ENCODE measurements at places on chromosomes 2 and 18.

DNA sequence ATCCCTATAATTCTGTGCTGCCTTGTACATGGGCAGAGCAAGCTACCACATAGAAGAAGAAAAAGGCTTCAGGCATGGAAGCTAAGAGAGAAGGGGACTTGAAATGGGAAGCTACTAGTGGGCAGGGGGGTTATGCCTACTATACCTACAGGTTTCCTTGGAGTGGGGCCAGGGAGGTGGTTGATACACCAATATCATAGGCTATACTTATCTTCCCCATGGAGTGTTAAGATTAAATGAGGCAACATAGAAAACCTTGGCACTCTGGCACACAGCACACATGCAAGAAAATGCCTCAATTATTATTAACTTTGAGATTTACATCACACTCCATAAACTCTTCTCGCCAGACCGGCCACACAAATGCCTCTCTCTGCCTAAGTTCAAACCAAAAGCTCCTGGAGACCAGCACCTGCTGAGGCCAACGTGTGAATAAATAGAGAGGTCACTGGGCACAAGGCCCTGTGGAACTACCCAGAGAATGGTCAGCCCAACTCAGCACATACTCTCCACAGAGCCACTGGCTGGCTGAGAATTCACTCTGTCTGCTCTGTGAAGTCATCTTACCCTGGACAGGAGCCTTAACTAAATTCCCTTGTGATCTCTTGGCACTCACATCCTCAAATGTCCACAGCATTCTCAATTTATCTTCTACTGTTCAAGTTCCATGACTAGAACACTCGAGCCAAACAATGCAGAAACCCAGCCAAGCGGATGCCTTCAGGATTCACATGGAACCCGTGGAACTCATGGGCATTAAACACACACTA is 498.7 kb downstream of the BCL11A start:
- no peak for DNase-seq

GRCh38 chr18:3653263-3653850 is 203.4 kb downstream of the TGIF1 start:
- DNase-seq, result no peak

GRCh38 chr18:59353079-59353680 is 5.9 kb downstream of the LMAN1 start:
- no peak for DNase-seq

DNA sequence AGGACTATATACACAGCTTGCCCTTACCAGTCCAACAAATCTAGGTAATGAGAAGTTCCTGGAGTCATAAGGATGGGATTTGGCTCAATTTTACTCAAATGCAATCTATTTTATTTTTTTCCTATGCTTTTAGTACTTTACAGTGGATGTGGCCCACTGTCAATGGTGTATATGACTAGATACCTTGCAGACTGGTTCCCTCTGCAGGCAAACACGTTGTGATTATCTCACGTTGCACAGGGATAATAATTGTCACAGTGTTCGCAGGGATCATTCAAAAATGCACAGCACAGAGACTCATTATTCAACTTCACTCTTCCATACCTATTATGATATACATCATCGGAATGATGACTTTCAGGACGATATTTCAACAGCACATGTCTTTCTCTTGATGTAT is 359.7 kb downstream of the MBD2 start:
- no peak for DNase-seq

DNA sequence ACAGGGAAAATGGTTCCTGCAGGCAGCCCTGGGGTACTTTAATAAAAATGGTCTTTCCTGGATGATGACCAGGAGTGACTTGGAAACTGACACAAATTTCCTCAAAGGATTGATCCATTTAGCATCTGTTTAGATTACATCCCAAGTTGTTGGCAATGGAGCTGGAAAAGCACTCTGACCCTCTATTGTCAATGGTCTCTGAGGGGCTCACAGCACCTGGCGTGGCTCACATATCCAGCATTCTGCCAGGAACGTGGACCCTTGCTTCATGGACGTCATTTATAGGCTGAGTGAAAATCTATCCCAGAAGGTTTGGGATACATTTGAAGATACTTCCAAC is 43.8 kb downstream of the SERTAD2 start:
- DNase-seq, result no peak

GRCh38 chr2:14350856-14351255 is 281.7 kb upstream of the LRATD1 start:
- DNase-seq, result no peak

DNA sequence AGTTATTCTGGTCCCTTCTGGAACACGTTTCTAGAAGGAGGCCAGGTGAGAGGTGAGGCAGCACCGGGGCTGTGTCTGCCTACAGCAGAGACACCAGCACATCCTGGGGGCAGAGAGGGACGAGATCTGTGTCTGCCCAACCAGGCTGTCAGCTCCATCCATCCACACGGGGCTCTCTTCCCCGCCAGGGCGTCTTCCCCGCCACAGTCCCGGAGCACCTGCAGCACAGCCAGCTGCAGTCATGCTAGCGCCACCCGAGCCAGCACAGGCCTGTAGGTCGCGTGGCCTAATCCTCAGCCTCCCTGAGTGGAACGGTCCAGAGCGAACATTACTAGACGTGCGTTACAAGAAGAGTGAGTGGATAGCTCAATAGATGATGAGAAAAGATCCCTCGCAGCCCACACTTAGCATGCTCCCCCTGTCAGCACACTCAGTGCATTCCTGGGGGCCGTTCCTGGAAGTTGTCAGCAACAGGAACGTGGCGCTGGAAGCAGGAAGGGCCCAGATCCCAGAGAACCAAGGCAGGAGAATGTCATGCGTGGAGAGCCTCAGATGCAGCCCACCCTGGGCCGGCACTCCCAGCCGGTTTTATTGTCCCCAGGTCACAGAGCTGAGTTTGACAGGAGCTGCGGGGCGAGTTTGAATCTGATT is 179.0 kb downstream of the TWIST2 start:
- no peak for DNase-seq

DNA sequence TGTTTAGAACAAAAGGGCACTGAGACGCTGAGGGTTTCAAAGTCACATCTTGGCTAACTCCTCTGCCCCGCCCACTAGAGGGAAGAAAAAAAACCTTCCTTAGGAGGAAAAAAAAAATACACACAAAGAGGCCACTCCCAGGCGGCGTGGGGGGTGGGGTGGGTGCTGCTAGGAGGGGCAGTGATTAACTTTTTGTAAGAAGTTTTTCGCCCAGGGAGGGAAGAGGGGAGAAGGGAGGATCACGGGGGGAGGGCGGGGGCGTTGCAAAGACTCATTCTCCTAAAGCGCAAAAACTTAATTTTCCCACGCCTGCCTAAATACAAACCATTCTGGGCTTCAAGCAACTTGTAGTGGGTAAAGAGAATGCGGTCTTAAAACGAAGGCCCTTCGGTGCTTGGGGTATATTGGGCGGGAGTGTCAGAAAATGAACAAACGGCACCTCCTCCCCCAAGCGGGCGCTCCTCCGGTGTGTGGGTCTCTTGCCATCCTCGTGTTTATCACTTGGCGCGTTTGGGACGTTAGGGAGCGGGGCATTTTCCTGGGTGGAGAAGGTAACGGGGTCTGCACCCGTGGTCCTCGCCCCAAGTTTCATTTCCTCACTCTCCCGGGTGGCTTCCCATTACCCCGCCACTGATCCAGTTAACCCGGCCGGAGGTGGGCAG is 1.7 kb downstream of the CXCR4 start:
- peak; percentile 41 for DNase-seq

DNA sequence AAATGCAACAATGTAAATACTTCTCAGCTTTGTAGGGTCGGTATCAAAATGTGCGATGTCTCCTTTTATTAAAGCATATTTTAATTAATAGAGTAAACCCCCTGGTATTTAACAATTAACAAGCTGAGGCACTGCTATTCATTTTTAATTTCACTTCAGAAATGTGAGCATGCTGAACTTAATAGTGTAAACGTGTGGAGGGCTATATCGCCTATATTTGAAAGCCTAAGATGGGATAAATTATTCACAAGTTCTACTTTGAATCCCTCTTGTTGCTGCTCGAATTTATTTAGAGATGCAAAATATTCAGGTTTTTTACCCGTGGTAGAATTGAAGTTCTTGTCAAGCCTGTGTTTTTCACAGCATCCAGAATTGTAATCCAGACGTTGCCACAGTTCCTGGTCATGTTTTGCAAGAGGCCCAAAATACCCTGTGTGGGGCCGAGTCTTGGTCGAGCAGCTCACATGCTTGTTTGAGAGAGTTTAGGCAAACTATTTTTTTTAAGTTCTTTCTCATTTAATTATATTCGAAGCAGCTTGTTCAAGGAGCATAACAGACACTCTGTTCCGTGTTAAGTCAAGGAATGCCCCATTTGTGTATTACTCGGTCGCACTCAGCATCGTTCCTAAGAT is 2.5 kb downstream of the SALL3 start:
- DNase-seq, result no peak

DNA sequence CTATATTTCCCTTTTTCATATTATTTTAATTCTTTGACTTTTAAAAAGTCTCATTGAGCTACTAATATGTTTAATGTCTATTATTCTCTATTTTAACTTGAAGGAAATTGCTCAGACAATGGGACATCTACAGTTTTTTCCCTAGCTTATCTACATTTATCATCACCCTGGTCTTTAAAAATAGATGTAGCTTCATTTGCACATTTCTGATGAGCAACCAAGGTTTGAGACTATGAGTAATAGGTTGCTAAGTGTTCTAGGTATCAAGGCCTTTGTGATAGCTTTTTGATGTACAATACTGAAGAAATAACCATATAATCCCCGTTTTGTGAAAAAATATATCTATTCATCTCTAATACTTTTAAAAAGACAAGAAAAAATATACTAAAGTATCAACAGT is 47.0 kb downstream of the STAT4 start:
- DNase-seq, result no peak

- DNase-seq, result no peak
Measured at GRCh38 chr2:49053156-49053555, 101.2 kb downstream of the FSHR start.

GRCh38 chr2:64251497-64252250 is 107.5 kb upstream of the PELI1 start:
- no peak for DNase-seq

- peak; percentile 2 for DNase-seq
Measured at GRCh38 chr2:43950383-43951008, 45.3 kb downstream of the LRPPRC start.

DNA sequence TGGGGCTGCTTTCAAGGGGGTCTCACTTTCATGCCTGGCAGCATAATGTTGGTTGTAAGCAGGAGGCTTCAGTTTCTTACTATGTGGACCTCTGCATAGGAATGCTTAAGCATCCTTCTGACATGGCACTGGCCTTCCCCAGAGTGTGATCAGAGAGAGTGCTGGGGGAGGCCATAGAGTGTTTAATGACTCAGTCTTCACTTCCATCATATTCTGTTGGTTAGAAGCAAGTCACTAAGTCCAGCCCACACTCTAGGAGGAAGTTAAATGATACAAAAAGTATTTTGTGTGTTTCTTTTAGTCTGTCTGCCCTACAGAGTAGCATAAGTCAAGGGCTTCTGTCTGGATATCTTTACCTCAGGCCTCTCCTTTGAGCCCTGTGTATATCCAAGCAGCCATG is 64.9 kb downstream of the GALNT1 start:
- no peak for DNase-seq

DNA sequence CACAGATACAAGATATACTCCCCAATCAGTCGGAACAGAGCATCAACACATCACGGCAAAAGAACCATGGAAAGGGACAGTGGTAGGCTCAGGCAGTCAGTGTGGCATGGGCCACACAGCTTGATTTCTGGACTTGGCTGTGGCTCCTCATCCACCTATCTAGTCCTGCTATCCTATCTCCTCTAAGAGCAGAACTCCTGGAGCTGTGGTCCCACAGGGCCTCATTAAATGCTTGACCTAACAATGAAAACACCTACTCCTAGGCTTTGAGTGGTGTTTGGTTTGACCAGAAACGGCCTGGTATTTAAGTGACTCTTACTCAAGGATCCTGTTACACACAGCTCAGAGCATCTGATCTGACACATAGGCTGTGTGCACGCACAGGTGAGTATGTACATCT is 33.6 kb upstream of the SMAD2 start:
- no peak for DNase-seq

GRCh38 chr2:158600155-158600802 is 143.5 kb downstream of the PKP4 start:
- no peak for DNase-seq

DNA sequence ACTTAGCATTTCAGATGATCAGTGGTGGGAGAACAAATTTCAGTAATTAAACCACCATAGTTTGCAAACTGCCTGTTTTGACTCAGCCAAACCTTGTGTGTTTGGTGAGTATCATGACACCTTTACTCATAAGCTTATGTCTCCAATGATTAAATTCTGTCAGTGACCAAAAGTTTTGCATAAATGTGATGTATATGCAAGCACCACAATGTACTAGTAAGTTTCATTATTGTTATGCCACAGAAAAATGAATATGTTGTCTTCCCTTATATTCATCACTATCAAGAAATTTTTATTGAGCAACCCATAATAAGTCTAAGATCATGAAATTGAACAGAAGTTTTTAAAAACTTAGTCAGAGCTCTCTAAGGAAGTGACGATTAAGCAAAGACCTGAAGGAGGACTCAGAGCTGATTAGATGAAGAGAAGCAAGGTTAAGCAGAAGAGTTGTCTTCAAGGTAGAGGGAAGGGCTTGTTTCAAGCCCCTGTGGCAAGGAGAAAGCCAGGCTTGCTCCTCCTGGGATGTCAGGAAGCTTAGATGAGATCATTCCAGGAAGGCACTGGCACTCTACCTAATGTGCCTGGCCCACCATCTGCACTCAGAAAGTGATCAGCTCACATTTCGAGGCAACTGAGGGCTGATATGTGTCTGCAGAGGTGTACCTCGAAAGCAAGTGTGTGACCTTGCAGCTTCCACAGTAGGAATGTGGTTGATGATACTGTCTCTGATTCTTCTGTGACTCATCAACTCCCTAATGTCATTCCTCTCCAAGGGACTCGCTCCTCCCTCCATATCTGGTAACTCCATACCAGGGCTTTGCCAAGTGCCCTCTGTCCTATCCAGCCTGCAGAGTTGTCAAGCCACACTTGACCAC is 54.7 kb downstream of the KCTD18 start:
- no peak for DNase-seq
